ENCODE measurements at places on chromosomes 2 and 18. TPM values are rescaled to one million over a fixed set of nuclear protein-coding genes. Genes with fewer than 3 reads are reported as not detected.

Gene PAX3
- 15.2 TPM for total RNA-seq

Gene EMX1
- total RNA-seq, result not detected

Gene FAM161A
- 7.2 TPM for total RNA-seq

Gene PPP1R1C
- 0.53 TPM for total RNA-seq

Gene MC4R
- total RNA-seq, result not detected

Gene RBM43
- total RNA-seq, result 1.9 TPM

Gene DSC1
- total RNA-seq, result not detected

Gene CYP1B1
- 21.1 TPM for total RNA-seq

Gene RAB27B
- total RNA-seq, result not detected

DNA sequence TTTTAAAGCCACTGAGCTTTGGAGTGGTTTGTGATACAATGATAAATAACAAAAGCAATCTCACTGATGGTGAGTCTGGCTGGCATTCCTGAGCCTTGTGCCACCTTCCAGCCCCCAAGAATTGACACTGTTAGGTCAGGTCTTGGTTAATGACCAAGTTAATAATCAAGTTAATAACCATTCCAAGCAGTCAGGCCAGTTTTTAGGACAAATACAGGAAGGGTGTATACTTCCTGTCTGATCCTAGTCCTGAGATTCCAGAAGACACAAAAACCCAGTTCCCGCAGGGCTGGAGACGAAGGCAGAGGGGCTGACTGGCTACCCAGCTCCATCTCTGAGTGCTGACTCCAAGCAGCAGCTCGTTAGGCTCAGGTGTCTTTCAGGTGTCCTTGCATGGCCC lies 74.6 kb upstream of the LAPTM4A start:
- DNase-seq, result no peak

GRCh38 chr2:230695551-230695950 lies 17.1 kb upstream of the CAB39 start:
- no peak for DNase-seq

- DNase-seq, result no peak
These were observed 43.6 kb downstream of the L3MBTL4 start for GRCh38 chr18:6370886-6371635.

- no peak for DNase-seq
These were observed 805 bp upstream of the TNFRSF11A start for GRCh38 chr18:62324181-62324828.

- DNase-seq, result peak; percentile 99
These were observed 217.9 kb upstream of the PID1 start for GRCh38 chr2:229489016-229489415.

DNA sequence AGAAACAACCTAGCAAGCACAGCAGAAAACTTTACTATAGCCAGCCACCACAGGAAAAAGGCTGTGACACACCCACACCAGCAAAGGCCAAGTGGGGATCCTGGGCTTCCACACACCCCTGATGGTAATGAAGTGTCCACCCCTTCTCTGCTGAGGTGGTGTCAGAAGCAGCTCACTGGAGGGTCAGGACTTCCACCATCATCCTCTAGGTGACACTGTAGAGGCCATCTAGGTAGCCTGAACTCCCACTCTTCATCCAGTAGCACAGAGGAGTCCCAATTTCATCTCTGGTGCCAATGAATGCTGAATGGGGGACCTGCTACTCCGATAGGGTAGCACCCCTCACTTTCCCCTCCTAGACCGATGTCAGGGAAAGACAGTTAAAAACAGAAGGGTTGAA lies 1544.4 kb downstream of the LRP1B start:
- DNase-seq, result peak; percentile 5

DNA sequence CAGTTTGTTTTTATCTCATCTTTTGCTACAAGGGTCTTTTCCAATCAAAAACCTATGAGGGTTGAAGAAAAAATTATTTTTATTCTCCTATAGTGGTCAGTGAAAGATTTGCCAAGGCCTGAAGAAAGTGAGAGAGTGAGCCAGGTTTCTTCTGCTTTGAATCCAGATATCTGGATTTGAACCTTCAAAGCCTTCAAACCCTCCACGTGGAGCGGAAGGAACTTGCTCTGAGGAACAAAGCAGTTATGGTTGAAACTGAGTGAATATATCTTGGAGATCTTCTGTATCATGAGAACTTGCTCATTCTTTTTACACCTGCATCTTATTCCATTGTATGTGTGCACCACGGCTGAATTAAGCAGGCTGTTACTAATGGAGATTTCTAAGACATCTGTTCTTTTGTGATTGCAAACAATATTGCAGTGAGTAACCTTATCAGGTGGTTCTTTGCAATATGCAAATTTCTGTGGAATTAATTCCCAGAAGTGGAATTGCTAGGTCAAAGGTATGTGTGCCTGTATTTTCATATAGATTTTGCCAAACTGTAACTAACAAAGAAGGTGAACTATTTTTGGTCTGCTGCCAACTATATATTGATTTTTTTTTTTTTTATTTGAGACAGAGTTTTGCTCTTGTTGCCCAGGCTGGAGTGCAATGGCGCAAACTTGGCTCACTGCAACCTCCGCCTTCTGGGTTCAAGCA lies 147.9 kb downstream of the B3GNT2 start:
- no peak for DNase-seq

- DNase-seq, result no peak
These were observed 34.2 kb downstream of the ATOH8 start for GRCh38 chr2:85787981-85788340.

GRCh38 chr2:212520340-212520739 lies 18.3 kb downstream of the ERBB4 start:
- DNase-seq, result no peak

- no peak for DNase-seq
These were observed 29.0 kb upstream of the TNS1 start for GRCh38 chr2:218031771-218032257.

GRCh38 chr2:224086226-224086914 lies 47.3 kb upstream of the SERPINE2 start:
- peak; percentile 85 for DNase-seq

- DNase-seq, result no peak
These were observed 4.6 kb downstream of the TXNL4A start for GRCh38 chr18:79983793-79984192.

DNA sequence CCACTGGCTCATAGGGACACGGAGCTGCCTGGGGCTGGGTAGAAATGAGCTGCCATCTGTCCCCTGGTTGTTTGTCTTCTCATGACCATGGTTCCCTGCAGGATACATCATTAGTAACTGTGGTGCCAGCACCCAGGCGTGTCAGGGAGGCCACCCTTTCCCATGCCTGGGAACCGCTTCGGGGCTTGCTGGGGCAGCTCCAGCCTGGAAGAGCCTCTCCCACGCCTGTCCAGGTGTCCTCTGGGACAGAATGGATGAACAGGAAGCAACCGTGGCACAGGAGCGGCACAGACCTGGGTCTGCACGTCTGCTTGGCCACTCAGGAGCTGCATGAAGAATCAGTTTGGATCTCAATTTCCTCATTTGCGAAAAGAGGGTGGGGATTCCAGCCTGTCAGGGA lies 34.8 kb downstream of the SDC1 start:
- DNase-seq, result no peak

DNA sequence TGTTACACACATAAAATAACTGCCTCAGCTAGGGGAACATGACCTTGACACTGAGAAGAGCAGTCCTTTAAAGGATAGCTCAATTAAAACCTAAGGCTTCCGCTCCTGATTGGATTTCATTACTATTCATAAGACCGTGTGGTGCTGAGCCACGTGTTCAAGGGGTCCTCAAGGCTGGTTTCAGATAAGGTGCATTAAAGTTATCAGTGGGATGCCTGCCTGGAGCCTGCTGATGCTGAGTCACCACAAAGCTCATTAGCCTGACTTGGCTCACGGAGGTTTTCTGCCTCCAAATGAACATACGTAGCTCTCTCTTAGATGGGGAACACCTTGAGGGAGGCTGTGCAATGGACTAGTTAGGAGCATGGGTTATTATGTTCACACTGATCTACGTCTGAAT lies 518.9 kb downstream of the TDRD15 start:
- DNase-seq, result no peak

DNA sequence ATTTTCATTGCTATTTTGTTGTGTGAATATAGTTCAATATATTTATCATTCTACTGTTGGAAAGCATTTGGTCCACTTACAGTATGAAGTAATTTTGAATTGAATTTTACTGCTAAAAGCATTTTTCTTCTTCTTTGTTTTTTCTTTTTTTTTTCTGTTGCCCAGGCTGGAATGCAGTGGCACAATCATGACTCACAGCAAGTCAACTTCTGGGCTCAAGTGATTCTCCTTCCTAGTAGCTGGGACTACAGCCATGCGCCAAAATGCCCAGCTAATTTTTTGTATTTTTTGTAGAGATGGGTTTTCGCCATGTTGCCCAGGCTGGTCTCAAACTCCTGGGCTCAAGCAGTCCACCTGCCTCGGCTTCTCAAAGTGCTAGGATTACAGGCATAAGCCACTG lies 2.4 kb upstream of the ETAA1 start:
- DNase-seq, result peak; percentile 61

DNA sequence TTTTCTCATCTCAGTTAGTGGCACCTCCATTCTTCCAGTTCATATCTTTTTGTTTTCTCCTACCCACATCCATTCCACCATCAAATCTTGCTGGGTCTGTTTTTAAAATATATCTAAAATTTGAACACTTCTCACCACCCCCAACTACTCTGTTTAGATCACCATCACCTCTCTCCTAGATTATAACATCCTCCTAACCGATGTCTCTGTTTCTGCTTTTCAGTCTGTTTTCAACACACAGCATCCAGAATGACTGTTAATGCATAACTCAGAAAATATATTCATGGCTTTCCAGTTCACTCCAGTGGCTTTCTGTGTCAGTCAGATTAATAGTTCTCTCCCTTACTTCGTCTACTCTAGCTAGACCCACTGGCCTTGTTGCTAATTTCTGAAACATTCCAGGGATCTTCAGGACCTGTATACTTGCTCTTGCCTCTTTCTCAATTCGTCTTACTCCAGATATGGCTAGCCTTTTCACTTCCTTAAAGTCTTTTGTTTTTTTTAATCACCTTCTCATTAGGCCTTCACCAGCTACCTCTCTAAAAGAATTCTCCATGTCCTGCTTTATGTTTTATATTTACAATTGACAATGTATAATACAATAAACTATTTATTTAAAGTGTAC lies 105.3 kb downstream of the COMMD1 start:
- no peak for DNase-seq

DNA sequence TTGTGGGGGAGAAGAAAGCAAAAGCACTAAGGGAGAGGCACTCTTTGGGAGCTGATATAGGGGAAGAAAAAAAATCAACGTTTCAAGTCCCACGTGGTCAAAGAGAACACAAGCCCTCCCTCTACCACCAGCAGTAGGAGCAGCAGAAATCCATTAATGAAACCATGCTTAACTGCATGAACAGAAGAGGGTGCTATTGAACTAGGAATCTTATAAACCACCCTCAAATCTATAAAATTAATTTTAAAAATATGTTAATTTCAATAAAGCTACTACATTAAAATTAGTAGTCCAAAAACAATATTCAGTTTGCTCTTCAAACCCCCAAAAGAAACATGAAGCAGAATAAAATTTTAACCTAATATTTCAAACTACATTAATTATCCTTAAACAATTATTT lies 147.8 kb downstream of the TMEM18 start:
- no peak for DNase-seq

GRCh38 chr2:49687918-49688317 lies 533.6 kb upstream of the FSHR start:
- no peak for DNase-seq

GRCh38 chr2:156379071-156379470 lies 46.5 kb upstream of the NR4A2 start:
- no peak for DNase-seq

DNA sequence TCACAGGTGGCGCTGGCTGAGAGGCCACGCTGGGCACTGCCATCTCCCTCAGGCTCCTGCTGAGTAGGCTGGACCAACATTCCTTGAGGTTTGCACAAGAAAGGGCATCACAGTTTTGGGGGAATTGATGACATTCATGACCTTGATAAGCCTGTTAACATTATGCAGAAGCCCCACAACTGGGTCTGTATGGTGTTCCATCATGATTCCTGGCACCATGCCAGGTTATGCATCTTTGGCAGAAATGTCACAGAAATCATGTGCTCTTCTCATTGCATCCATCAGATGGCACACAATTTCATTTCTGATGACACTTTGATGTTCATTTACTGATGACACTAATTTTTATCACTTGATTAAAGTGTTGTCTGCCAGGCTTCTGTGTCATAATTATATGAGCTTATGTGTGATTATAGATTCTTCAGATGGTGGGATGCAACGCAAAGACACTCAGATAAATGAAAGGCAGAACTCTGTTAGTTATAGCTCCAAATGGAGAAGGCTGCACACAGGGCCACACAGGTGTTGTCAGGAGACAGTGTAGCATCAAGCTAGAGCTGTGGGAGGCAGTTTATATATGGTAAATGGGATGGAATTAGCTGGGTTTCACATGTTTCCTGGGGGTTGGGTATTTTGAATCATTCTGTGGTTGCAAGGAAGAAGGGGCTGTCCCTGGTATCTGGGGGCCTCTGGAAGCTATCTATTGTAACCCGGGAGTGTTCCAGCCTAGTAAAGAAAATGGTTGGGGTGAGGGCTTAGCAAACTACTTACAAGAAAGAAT lies 191.3 kb downstream of the SLC39A10 start:
- no peak for DNase-seq

GRCh38 chr2:126878601-126879000 lies 20.1 kb upstream of the TEX51 start:
- no peak for DNase-seq

DNA sequence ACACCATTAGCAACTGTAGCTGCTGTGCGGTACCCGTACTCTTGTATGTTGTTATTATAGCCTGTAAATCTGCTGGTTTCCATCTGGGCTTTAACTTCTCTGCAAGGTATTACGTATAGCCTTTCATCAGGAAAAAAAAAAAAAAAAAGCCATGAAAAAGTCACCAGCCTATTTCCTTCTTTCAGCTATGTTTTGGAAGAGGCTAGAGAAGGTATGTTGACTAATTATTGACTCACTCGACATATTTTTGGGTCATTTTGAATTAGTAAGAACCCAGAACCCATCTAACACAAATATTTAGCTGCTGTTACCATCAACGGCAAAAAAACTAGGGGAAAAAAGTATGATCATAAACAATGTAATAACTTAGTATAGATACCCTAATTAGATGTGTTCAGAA lies 1395.6 kb downstream of the SUCLG1 start:
- no peak for DNase-seq

DNA sequence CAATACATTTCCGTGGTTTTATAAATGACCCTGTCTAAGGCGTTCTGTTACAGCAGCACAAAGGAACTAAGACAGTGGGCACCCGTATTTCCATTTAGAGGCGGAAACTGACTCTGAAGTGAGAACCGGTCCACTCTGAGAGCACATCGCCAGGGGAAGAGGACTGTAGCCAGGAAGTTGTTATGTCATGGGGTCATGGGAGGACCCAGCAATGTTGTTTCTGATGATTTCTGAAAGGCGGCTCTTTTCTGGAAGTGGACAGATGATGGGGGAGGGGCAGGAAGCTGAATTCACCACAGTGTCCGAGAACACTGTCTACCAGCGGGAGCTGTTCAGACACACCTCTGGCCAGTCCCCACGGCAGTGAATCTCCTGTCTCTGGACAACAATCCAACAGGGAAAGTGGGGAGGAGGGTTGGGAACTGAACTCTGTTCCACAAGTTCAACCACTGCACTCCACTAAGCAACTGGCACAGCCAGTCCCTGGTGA lies 2.1 kb upstream of the LRRFIP1 start:
- no peak for DNase-seq

- no peak for DNase-seq
These were observed 80.2 kb downstream of the CDK15 start for GRCh38 chr2:201886504-201886903.
